ENCODE measurements at places on chromosomes 7 and 10.

- DNase-seq = no peak
Measured at GRCh38 chr7:77729574-77730348, 33.5 kb downstream of the RSBN1L start.

DNA sequence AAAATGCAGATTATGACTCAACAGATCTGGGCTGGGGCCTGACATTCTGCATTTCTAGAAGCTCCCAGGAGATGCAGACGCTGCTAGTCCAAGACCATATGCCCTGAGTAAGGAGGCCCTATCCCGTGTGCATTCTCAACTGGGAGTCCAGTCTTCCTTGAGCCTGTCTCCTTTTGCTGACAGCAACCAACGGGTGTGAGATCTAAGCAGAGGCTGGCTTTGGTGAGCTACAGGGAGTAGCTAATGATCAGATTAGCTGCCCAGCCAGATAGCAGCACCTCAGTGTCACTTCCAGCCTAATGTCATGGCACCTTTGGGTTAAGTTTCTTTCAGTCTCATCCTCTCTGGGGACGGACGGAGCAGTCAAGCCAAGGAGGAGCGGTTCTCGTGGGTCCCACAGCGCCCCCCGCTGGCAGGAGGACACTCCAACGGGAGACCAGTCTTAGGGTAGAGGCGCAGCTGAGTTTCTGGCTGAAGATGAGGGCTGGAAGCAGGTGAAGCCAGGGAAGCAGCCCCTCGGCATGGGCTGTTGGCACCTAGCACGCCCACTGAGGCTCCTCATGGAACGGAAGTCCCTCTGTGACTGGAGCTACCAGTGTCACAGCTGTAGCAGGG is 154.0 kb downstream of the CCDC3 start:
- DNase-seq = no peak

GRCh38 chr10:125152450-125153368 is 7.7 kb downstream of the CTBP2 start:
- DNase-seq = no peak

GRCh38 chr7:46129831-46130230 is 208.8 kb upstream of the IGFBP3 start:
- no peak for DNase-seq

DNA sequence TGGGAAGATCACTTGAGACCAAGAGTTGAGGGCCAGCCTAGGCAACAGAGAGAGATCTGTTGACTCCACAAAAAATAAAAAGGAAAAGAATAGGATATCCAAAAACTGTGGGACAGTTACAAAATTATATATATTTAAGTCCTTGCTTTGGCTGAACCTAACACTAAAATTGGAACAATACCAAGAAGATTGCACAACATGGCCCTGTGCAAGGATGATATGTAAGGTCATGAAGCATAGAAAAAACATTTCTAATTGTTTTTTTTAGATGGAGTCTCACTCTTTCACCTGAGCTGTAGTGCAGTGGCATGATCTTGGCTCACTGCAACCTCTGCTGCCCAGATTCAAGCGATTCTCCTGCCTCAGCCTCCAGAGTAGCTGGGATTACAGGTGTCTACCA is 139.0 kb downstream of the TPST1 start:
- DNase-seq = no peak

DNA sequence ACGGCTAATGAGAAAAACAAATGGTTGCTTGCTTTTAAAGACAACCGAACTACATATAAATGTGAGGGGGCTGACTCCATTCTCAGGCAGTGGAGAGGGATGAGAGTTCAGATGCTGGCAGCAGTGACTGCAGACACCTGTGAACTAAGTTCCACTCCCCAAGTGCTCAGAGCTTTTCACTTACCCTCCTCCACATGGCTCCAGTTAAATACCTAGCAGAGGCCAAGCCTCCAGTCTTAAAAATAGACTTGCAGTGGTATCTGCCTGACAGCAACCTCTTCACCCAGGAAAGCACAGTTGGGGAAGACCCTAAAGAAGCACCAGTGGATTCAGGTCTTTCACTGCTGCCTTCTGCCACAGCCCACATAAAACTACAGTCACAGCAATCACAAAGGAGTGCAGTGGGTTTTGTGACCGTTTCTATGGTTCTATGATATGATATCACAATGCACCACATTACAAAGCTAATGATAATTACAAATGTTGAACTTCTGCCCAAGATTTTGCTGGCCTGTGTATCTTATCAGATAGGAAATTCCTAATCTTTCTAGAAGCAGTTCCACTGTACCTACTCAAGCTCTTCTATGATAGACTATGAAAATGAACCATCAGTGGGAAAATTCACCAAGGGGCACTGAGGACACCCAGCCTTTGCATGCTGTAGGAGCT is 3.3 kb upstream of the ABLIM1 start:
- no peak for DNase-seq

- no peak for DNase-seq
Measured at GRCh38 chr7:3683546-3684539, 382.8 kb downstream of the SDK1 start.

GRCh38 chr10:104844073-104844472 is 203.0 kb downstream of the SORCS3 start:
- DNase-seq = no peak

- DNase-seq = peak; percentile 42
Measured at GRCh38 chr7:116762971-116763370, 91.0 kb downstream of the MET start.

DNA sequence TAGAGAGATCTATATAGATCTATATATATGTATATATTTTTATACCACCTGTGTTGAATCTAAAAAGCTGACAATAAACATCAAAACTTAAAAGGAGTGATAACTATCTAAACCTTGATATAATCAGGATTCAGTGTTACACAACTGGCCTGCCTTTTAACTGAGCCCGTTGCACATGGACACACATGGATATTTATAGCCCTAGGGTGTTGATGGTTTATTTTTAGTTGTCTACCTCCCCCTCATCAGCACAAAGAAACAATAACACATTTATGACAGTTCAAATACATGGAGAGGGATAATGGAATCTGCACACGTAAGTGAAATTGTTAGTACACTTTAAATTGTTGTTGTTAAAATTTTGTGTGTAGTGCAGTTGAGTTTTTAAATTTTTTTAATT is 336.9 kb downstream of the ZNF248 start:
- no peak for DNase-seq

- peak; percentile 3 for DNase-seq
Measured at GRCh38 chr10:28984431-28984830, 304.4 kb upstream of the LYZL1 start.

DNA sequence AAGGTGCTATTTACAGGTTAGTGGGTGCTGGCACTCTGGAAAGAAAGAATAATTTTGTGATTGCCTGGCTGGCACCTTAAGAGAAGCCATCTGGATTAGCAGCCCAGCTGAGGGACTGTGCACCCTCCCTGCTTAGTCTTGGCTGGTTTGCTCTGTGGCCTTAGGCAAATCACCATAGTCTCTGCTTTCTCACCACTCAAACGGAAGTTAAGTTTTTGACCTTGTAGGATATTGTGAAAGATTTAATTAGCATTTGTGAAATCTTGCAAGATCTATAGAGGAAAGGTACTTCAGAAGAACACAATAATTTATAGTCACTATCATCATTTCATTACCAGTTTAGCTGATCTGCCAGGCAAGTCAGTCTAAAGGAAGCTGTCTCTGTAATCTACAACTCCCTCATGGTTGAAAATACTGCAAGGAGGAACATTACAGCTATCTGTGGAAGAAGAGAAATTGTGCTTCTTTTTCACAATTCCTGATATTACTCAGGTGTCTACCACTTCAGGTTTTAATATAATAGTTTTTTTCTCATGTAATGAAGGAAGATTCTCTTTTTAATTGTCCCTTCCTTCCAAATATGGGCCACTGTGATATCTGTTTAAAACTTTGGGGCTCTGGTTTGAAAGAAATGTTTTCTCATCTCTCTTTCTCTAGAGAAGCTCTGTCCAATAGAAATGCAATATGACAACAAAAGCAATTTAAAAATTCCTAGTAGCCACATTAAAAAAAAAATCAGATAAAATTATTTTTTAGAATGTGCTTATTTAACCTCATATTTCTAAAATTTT is 219.6 kb downstream of the PTEN start:
- no peak for DNase-seq

- no peak for DNase-seq
Measured at GRCh38 chr10:97640868-97641811, 669 bp downstream of the PI4K2A start.

DNA sequence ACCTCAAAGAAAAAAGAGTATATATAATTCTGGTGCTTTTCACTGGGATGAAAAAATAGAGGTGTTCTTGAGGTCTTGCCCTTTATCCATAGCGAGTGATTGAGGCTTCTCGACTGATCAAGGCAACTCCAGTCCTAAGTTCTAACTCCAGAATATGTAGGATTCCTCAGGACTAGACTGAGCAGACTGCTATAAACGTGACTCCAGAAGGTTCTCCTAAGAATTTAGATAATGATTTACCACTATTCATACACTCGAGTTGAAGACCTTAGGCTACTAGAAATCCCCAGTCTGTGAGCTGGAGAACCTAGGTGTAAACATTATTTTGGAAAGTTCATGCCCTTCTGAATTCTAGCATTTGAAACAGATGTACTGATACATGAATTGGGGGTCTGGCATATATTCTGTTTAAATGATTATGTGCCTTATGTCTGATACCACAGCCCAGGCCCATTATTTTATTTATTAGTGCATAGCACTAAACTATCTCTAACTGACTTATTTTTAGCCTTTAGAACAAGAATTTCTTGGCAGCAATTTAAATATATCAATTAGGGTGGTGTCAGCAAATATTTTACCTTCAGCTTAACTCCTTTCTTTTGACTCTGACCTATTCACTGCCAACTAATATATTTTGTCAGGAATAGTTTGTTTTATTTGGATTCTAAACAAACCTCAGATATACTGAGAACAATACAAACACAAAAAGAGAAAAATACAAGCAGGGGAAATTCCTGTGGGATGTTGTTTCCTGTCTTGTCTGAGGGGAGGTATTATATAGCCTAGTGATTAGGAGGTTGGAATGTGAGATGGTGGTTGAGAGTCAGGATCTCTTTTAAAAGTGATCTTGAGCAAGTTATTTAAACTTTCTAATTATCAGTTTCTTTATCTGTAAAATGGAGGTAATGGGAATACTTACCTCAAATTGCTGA is 75.8 kb downstream of the PODXL start:
- no peak for DNase-seq

DNA sequence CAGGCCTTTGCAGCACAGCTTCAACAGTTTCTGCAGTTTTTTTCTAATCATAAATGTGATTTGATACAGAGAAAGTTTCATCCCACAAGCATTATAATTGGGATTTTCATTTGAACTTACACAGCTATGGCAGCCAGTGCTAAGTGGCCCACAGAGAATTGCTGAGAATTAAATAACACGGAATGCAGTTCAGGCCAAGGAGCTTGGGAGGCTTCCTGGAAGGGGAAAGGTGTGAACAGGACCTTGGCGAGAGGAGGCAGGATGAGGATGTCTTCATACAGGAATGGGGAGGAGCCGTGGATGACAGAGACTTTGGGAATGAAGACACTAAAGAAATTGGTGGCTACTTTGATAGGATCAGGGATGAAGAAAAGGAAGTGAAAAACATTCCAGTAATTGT is 95.3 kb downstream of the ZNF22 start:
- no peak for DNase-seq

DNA sequence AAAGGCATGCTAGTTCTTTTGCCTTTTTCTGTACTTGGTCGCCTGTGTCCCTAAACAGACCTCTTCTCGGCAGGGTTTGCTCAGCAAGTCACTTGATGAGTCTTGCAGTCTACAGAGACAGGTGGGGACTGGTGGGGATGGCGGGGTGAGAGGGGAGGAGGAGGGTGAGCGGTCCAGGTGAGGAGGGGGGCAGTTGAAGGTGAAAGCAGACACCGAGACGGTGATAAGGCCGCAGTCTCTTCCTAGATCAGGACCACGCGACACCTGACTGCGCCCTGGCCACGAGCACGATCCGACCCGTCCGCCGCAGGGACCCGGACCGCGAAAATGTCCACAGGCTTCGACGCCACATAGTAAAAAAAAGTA is 566 bp downstream of the ASNS start:
- peak; percentile 54 for DNase-seq
